ENCODE measurements at places on chromosomes 1 and 21. TPM values are rescaled to one million over a fixed set of nuclear protein-coding genes. Genes with fewer than 3 reads are reported as not detected.

The BTBD19 gene
- polyA plus RNA-seq: 0.60 TPM

The CLEC20A gene
- polyA plus RNA-seq: 1.3 TPM

The CASQ2 gene
- polyA plus RNA-seq: 1.8 TPM

The RGS8 gene
- under 0.01 TPM for polyA plus RNA-seq

The AP4B1 gene
- polyA plus RNA-seq: 4.8 TPM

The CNTN2 gene
- polyA plus RNA-seq: 1.5 TPM

The COL11A1 gene
- polyA plus RNA-seq: not detected

The PTGFRN gene
- 11.8 TPM for polyA plus RNA-seq

The LRP8 gene
- polyA plus RNA-seq: 0.69 TPM
